SW480 (cell line): ENCODE measurements at places on chromosomes 3 and 15.

DNA sequence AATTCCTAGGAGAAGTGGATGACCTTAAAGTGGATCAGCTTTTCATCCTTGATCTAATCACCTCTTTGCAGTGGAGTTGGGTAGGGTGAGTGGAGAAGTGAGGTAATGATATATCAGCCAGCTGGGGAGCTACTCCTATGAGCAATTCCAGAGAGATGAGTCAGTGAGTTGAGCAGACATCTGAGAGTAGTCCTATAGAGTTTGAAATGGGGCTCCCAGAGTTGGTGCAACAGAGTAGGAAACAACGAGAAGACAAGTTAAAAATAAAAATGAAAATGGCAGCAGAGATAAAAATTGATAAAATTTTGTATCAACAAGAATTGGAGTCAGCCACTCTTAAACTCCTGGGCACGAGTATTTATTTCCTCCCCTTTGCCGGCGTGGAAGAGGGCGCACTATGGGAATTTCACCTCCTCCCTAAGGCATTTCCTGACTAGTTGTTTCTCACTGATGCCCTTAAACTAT lies 150.8 kb upstream of the DPH6 start:
- DNase-seq = peak; percentile 36

- no peak for DNase-seq
These were observed 35.5 kb downstream of the CLSTN2 start for GRCh38 chr3:139970526-139970925.

DNA sequence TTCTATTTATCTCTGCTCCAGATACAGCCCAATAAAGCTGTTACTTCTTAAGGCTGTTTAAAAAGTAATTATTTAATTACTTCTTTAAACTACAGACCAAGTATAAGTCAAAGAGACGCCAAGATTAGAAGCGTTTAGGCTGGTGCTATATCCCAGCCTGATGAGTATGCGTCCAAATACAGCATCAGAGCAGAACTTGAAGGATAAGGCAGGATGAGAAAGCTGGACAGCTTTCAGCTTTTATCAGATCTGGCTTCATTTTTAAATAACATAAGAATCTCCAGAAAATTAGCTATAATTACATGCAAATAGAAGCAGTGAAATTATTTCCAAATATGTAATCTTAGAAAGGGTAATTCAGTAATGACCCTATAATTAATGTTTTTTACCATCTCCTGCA lies 110.3 kb upstream of the MYO5C start:
- no peak for DNase-seq

GRCh38 chr3:138375447-138375846 lies 27.1 kb downstream of the MRAS start:
- no peak for DNase-seq

GRCh38 chr3:48155122-48155521 lies 33.1 kb downstream of the CDC25A start:
- DNase-seq = no peak

DNA sequence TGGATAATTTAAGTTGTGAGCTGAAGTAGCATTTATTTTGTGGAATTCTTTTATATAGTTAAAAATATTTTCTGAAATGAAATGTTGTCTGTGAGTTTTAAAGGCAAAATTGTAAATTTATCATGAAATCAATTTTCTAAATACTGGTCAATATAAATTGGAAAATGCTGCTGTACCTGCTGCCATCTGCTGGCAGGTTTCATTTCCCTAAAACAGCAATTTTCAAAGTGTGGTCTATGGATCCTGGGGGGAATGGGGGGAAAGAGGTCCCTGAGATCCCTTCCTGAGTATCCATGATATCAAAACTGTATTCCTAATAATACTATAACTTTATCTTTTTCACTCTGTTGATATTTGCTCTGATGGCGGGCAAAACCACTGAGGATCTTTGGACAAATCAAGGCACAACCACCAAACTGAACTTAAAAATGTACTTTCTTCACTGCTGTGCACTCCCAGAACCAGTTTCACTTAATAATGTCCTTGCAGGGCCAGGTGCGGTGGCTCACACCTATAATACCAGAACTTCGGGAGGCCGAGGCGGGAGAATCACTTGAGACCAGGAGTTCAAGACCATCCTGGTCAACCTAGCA lies 17.2 kb upstream of the CCR4 start:
- DNase-seq = no peak

DNA sequence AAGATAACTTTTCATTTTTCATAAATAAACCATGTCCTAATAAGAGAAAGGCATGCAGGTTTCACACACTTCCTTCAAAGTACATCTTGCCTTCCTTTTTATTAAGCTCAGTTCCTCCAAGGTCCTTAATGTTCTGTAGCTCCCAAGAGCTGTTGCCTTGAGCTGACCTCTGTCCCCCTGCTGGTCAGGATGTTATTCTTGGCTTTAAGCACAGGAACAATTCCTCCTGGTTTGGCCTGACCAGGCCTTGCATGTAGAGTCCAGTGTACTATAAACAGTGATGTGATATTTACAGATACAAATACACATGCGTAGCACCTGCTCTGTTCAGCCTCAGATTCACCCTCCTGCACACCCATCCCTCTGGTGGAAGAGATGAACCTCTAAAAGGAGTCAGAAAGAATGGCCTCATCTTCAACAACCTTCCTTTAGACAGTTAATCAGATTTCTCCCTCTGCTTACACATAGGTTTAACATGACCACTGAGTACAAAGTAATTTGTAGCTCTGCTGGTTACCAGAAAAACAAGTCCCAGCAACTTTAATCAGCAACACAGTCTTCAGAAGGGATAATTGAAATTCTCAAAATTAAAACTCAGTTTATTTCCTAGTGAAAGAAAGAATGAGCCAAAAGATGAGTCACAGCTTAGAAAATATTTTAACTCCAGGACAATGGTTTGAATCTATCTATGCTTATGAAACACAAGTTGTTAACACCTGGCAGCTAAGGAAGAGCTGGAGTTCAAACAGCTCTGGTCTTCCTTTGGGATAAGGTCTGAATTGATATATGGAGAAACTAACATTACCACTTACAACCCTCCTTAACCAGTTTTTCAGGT lies 46.5 kb downstream of the PTPN9 start:
- DNase-seq = peak; percentile 27

- DNase-seq = no peak
These were observed 46.9 kb downstream of the ADCY5 start for GRCh38 chr3:123401836-123402530.

GRCh38 chr3:61411009-61411662 lies 150.2 kb upstream of the PTPRG start:
- no peak for DNase-seq

DNA sequence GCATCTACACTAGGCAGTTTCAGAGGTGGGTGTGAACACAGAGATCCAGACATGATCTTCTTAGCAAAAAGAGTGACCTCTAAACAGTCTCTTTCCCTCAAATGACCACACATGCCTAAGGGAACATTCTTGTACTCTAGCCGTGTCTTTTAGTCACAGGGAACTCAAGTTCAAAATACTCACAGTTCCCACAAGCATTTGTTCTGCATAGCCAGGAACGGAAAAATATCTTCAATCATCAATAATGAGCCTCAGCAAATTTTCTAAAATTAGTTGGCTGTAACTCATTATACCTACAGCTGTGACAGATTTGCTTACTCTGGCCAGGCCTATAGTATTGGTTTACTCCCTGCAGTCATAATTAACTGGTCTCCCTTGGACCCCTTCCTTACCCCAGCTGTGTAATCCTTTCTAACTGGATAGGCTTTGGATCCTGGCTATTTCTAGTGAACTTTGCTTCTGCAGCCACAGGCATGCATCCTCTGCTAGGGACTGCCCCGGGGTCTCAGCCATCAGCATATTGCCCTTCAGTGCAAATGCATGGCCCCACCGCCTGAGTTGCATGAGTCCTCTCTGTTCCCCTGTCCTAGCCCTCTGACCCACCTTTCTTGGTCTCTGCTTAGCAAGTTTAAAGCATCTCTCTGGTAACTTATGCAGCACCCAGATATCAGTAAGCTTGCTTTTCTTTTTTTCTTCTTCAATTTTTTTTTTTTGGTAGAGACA lies 56.0 kb upstream of the HACD2 start:
- DNase-seq = no peak

DNA sequence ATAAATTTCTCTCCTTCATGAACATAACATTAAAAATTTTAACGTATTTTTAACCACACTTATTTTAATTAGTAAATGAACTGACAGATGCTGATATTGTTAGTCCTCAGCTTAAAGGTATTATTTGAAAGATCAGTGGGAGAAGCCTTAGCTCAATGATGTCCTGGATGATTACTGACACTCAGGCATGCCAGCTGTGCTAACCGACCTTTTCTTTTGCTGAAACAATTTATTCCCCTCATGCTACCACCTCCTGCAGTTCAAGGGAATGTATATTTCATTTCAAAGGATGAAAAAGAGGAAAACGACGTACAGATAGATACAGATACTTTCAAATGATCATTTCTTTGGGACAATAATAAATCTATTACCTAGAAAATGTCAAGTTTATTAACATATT lies 620.8 kb downstream of the FGF12 start:
- DNase-seq = no peak
